ENCODE measurements at places on chromosomes 3 and 15.
A peak's percentile ranks its signal among the peaks of the same experiment; 100 is the strongest.

GRCh38 chr3:22555753-22556435, 647.2 kb upstream of the UBE2E2 start:
- no peak for DNase-seq

GRCh38 chr3:31668242-31668641, 135.5 kb downstream of the STT3B start:
- no peak for DNase-seq

GRCh38 chr3:58261954-58262666, 24.5 kb downstream of the ABHD6 start:
- DNase-seq: no peak

DNA sequence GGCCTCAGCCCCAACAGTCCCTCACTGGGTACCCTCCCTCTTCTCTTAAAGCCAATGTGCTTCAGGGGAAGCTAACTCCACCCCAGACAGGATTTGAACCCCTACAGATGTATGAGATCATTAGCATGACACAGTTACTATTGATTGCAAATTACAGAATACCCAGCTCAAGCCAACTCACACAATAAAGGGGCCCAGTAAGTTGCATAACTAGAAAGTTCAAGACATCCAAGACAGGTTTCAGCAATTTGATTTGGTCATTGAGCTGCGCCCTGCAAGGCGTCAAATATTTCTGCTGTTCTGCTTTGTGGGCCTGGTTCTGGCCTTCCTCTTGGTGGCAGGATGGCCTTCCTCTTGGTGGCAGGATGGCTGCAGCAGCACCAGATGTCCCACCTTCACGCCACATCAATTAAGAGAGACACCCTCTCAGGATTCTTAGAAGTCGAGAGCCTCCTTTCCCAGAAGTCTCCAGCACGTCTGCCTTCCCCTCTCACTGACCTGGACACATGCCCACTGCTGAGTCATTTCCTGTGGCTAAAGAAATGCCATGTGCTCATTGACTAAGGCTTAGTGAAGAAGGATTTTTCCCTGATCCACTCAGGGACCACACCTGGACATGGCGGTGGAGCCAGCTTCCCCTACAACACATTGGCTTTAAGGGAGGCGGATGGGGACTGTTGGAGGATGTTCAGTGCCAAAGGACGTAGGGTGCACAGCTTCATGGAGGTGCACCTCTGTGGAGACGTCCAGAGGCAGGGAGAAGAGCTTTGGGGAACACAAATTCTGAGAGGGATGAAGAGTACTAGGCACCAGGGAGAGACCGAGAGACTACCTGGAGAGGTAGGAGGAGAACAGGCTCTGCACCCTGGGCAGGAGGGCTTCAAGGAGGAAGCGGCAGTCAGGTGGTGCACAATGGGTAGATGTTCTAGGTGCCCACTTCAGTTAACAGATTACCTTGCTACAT, 49.1 kb downstream of the DNASE1L3 start:
- DNase-seq: no peak

DNA sequence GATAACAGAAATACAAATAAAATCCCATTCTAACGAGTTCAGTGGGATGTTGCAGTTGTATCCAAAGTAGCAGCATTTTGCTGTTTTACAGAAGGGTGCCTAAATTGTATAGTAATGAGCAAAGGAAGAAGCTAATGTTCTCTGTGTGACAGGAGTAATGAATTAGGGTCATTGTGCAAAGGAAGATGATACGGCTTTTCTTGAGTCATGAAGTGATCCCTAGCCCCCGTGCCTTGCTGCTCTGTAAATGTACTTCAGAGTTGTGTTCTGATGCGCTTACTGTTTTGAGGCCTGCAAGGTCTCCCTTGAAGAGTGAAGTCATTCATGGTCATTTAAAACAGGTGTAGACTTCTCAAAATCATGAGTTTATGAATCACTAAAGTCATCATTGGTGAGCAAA, 37.9 kb downstream of the ATP1B3 start:
- no peak for DNase-seq

GRCh38 chr3:14223595-14223994, 45.0 kb downstream of the LSM3 start:
- DNase-seq: no peak

GRCh38 chr3:57943525-57944495, 64.4 kb upstream of the FLNB start:
- peak; percentile 28 for DNase-seq

GRCh38 chr3:49119036-49119435, 1.6 kb downstream of the USP19 start:
- DNase-seq: no peak

DNA sequence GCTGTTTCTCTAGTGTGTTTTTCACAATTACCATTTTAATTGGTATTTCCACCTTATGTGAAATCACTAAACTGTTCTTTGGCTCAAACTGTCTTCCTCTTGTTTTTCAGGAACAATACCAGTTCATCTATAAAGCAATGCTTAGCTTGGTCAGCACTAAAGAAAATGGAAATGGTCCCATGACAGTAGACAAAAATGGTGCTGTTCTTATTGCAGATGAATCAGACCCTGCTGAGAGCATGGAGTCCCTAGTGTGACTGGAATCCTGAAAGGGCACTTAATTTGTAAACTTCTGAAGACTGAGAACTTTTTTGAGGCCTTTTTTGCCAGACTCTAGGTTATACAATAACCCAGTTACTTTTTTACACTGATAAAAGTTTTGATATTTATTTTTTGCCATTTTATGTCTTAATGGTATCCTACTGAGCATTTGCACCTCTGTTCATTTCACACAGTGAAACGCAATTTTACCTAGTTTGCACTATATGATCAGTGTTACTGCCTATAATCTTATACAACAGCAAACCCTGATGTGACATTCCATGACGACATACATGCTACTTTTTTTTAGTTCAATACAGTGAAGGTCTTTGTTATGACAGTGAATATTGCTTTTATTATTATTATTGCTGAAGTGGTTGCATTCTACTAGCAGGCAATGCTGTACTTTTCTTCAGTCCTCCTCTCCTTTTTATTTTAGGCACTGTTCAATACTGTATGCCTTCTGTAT, 80.1 kb downstream of the FEZF2 start:
- no peak for DNase-seq

- DNase-seq: no peak
Observed at GRCh38 chr3:160919942-160920341, 163.9 kb downstream of the PPM1L start.

- DNase-seq: no peak
Observed at GRCh38 chr3:101850246-101851051, 1.1 kb downstream of the NFKBIZ start.

DNA sequence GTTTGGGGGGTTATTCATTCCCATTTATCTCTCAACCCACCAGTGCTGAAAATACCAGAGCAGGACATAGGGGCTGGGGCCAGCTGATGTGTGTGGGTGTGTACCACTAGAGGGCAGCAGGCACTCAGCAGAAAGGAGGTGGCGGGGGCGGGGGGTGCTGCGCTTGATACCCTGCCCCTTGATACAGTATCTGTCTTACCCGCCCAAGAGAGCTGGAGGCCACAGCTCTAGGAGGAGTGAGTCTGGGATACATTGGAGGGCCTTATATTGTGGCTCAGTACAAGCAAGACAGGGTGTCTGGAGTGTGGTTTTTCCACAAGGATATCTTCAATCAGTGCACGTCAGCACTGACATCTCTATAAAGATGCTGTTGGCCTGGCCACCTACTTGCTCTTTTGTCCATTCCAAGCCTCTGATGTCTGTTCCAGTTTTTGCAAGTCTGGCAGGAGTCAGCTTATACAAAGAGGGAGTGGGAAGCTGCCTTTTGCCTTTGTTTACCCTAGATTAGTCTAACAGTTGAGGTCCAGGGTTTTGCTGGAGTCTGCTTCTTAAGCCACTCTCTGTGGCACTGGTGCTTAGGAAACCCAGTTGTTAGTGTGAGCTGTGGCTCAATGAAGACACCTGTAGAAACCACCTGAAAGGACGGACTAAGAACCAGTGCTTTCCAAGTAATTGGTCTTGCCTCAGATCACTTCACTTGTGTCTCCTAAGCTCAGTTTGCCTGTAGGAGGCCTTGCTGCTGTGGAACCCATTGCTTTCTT, 1.5 kb upstream of the RBM15B start:
- DNase-seq: peak; percentile 53

GRCh38 chr3:194130807-194131589, 5.0 kb upstream of the HES1 start:
- no peak for DNase-seq

GRCh38 chr15:34651997-34652725, 68.7 kb upstream of the GOLGA8B start:
- DNase-seq: no peak

DNA sequence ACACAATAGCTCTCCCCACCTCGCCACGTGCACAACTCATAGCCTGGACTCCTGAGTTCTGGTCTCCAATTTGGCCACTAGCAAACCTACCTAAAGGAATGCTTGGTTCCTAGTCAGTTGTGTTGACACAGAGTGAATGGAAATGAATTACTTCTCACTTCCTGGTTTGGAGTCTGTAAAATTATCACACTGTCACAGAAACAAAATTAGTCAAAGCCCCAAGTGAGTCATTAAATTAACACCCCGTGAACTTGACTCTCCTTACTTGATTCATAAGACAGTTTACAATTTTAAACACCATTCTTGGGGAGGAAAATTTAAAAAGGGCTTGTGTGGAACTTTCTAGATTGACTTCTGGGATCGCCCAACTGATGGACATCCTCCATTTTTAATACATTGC, 276.2 kb upstream of the CTNNB1 start:
- DNase-seq: no peak

- DNase-seq: no peak
Observed at GRCh38 chr3:126811530-126811929, 107.5 kb downstream of the CHCHD6 start.

- no peak for DNase-seq
Observed at GRCh38 chr15:40190591-40190990, 29.7 kb downstream of the BUB1B start.

GRCh38 chr15:66038387-66039116, 169.3 kb downstream of the RAB11A start:
- no peak for DNase-seq

DNA sequence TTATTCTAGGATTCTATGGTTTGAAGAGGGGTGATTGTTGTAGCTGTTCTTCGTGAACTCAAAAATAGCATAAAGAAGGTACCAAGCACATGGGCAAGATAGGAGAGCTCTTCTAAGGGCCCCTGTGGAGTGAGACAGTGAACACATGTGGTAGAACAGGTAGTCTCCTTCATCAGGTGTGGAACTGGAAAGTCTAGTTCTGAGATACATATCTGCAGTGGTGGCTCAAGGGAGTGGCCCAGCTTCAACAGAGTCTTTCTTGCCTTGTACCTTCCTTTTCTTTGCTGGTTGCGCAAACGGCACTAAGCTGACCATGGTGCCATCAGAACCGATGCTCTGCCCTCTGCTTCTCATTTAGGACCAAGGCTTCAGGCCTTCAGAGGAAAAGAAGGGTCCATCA, 65.2 kb downstream of the CERS3 start:
- no peak for DNase-seq

DNA sequence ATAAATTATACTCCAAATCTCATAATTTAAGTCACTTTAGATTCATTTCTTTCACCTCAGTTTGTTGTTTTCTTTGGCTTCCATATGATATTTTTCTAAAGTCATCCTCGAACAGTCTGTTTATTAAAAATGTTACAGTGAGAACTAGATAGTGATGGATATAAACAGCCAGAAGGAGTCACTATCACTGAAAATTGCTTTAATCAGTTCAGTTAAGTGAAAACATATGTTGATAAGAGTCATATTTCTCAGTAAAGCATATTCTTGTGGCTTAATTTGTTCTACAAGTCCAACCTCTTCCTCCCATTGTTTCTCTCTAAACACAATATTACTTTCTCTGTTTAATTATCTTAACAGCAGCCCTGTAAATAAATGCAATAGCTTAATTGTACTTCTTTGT, 427.5 kb upstream of the ALCAM start:
- no peak for DNase-seq

DNA sequence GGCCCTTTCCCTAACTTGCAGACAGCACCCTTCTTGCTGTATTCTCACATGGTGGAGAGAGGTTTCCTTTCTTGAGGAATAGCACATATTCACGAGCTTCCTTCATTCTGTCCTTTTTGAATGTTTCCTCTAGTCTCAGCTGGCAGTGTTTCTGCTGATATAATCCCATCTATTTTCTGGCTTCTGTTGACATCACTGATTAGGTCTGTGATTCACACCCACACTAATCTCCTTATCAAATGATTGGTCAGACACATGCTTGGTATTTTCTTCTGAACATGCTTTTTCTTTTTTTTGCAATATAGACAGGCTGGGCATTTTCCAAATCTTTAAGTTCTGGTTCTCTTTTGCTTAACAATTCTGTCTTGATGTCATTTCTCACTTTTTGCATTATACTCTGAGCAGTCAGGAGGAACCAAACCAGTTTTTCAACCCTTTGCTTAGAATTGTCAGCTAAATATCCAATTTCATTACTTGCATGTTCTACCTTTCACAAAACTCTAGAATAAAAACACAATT, 65.4 kb downstream of the OXSM start:
- DNase-seq: no peak

DNA sequence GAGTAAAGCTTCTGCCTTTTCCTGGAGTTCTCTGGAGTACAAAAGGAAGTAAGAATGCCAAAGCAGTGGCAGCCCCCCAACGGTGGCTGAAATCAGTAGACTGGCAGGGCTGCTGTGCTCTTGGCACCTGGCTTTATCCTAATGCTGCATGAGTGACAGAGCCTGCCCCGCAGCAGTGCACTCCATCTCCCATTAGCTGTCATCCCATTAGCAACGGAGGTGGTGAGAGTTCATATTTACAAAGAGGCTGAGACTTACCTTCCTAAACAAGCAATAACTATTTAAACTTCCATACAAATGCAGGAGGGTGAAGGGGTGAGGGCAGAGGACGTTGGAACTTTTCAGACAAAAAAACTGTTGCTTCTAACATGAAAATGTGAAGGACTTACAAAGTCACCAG, 51.9 kb downstream of the SERPINI1 start:
- DNase-seq: no peak

GRCh38 chr3:195009616-195010015, 261.3 kb downstream of the XXYLT1 start:
- DNase-seq: no peak

GRCh38 chr3:55742022-55742831, 255.1 kb upstream of the WNT5A start:
- no peak for DNase-seq

DNA sequence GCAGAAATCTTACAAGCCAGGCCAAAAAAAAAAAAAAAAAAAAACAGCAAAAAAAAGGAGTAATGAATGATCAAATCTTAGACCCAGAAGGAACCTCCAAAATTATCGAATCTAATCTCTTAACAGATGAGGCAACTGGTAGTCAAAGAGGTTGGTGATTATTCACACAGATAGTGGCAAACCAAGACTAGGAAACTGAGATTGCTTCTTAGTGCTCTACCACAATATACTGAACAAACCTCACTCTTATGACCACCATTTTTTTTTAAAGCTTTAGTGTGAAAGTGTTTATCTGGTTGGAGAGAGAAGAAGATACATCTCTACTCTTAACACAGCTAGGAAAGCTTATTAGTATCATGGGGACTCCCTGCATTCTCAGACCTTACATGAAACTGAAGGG, 17.3 kb downstream of the ATOSA start:
- DNase-seq: no peak

DNA sequence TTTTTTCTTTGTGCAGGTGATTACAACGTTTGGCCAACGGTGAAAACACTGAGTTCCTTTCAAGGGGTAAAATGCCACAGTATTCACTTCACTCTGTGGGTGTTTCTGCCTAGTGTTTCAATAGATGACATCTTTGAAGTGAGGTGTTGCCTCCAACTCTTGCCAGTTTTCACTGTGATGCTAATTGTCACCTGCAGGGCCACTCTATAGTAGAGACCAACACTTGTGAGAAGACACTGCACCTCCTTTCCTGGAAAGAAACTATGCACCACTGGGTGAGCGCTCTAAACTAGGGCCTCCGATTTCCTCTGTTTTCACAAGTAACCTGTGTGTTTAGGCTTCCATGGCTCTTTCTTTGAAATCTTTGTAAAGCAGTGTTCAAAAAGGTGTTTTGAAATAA, 98.3 kb downstream of the THRB start:
- DNase-seq: no peak

Measured in mesenteric fat pad (tissue), 1 donor.